ENCODE measurements at places on chromosomes 3 and 15.
A peak's percentile ranks its signal among the peaks of the same experiment; 100 is the strongest.

DNA sequence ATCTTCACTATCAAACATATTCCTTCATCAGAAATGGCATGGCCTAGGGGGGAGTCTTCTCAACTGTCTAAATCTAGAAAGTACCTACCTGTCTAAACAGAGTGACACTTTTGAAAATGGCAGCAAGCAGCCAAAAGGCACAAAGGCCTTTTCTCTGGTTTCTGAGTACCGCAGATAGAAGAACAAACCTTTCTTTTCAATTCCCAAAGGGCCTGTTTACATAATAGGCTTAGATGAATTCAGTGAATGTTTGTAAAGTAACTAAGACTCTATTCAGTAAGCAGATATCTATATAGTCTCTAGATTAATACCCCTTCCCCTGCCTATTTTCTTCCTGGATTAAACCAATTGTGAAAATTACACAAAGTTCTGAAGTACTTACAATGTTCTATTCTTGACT, 7.1 kb downstream of the MYEF2 start:
- no peak for DNase-seq

DNA sequence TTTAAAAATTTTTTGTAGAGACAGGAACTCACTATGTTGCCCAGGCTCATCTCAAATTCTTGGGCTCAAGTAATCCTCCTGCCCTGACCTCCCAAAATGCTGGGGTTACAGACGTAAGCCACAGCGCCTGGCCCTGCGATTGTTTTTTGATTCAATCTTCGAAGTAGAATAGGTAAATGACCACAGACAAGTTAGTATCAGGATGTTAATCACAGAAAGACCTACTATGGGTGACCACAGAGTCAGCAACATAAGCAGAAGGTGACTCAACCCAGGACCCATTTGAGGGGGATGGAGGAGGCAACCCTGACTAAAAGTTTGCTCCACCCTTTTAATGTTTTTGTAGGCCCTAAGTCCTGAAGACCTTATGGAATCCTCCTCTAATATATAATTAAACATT, 10.0 kb upstream of the USP3 start:
- no peak for DNase-seq

DNA sequence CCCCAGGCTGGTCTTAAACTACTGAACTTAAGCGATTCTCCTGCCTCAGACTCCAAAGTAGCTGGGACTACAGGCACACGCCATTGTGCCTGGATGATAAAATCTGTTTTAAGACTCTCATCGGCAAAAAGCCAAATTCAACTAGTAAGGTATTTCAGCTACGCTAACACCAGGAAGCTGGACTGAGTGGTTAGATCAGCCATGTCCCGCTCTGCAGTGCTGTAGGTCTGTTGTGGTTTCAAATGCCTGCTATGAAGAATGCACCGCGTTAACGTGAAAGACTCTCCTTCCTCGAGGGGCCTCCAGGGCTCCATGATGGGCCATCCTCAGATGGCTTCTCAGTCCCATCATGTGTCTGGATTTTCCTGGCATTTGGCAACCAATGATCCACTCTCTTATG, 70.2 kb downstream of the PCOLCE2 start:
- no peak for DNase-seq

GRCh38 chr3:136067211-136067610, 101.7 kb downstream of the PPP2R3A start:
- DNase-seq = no peak

DNA sequence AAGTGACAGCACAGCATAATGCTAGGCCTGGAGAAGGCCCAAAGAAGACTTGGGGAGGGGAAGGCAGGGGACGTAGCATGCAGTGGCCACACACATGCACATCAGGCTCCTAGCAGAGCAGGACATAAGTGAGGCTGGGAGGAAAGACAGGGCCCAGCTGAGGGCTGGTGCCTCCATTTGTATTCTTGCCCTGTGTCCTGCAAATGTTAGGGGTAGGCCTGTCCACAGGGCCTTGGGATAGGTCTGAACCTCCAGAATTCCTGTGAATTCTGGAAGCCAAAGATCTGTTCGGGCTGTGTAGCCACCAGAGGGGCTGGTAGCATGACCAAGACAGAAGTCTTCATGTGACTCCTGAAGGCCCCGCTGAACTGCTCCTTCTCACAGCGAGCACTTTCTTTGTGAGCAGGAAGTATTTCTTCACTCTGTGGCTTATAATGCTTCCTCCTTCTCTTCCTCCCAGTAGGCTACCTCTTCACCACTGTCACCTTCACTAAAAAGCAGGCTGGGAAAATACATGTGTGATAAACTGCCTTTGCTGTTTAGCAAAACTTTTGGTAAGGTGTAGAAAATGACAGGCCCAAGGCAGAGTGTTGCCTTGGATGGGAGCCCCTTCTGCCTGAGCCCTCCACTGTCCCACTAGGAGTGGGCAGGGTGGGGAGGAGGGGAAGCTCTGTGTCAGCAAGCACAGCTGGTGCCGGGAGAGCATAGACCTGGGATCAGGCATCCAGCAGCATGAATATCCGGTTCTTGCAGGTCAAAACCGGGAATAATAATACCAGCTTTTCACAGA, 8.4 kb downstream of the CERS3 start:
- peak; percentile 64 for DNase-seq

DNA sequence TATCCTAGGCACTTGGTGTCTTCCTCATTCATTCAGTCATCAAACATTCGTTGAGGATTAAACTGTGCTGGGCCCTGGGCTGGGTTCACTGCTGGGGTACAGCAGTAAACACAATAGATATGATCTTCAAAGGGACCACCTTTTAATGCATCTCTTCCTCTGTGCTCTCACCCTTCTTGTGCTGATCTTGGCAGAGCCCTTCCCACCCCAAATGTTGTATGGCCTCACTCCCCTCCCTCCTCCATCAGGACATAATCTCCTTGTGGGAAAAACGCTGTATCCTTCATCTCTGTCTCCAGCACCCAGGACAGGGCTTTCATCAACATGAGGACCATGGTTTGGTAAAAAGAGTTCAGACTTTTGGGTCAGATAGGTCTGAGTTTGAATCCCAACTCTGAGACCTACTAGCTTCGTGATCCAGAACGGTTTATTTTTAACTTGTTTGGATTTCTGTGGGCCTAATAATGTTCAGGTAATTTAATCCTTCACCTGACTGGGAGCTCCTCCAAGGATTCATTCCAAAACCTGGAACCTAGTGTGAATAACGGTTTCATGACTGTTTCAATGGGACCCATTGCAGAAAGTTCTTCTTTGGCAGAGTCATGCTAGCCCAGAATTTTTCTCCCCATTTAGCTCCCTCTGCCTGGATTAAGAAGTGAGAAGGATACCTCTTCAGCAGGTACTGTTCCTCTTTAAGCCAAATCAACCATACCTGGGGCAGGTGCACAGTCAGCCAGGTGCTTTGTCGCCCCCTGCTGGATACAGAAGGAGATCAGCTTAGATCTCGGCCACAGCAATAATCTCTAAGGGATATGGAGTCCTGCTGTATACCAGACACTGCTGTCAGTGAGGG, 5.2 kb upstream of the WNT7A start:
- DNase-seq = peak; percentile 20

DNA sequence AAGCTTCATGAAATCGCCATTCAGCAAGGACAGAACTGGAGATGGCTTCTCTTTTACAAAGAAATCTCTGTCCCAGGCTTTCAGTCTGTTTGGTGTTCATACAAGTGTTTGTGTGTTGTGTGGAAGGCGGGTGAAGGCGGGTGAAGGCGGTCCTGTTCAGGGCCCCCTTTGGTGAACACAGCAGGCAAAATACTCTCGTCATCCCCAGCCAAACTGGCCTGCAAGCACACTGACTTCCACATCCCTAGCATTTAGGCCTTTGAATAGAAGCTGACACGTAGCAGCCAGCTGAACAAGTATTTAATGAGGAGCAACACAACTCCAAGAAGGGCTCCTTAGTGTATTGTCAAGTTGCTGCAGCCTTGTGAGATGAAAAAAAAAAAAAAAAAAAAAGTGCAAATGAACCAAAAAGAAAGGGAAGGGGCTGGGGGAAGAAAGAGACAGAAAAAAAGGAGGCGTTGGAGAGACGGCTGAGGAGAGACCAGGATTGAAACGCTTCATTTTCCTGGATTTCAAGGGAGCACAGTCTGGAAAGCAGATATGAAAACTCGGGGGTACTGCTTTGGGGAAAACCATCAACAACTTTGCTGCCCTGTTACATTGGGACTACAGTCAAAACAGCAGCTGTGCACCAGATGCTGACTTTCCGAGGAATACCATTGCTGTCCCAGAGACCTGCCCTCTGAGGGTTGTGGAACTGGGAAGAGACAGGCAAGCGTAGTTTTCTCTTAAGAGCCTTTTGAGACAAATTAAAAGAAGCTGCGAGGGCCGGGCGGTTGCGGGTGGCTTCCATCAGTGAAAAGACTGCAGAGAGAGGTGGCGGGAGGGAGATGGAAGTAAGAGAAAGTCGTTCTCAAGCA, 74.6 kb downstream of the TGFBR2 start:
- no peak for DNase-seq

DNA sequence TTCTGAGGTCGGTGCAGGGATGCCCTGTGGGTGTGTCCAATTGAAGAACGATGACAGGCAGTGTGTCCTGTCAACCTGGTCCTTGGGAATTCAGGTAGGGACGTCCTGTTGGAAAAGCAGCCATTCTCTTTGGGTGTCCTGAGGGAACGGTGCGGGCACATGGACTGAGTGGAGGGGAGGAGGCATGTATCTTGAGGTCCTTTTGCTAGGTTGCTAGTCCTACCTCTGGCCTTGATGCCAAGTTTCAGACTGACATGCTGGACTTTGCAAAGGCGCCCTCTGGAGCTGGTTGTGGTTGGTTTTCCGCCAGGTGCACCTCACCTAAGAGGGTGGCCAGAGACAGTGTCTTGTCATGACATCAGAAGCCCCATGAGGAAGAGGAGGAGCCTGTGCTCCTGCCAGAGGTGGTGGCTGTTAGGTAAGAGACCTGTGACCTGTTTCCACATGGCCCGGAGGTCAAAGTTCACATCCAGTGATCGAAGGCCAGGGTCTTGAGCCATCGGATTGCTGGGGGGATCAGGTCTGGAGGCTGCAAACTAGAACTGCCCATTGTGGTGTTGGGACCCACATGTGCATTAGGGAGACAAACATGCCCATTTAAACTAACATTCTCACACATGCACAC, 106.3 kb downstream of the SNRPN start:
- DNase-seq = no peak

DNA sequence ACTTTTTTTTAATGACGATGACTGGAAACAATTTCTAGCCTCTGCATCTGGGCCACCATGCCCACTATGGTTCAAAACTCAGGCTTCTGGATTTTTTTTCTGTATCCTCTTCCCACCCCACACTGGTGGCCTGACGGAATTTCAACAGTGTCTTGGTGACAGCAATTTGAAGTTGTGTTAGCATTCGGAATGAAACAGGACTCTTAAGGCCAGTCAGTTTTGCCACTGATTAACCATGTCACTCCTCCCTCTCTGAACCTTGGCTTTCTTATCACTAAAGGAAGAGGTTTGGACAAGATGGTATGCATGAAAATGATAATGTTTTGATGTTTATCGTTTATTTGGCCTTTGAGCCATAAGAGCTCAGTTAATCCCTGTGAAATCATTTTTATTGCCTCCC, 41.6 kb upstream of the BDH1 start:
- no peak for DNase-seq

DNA sequence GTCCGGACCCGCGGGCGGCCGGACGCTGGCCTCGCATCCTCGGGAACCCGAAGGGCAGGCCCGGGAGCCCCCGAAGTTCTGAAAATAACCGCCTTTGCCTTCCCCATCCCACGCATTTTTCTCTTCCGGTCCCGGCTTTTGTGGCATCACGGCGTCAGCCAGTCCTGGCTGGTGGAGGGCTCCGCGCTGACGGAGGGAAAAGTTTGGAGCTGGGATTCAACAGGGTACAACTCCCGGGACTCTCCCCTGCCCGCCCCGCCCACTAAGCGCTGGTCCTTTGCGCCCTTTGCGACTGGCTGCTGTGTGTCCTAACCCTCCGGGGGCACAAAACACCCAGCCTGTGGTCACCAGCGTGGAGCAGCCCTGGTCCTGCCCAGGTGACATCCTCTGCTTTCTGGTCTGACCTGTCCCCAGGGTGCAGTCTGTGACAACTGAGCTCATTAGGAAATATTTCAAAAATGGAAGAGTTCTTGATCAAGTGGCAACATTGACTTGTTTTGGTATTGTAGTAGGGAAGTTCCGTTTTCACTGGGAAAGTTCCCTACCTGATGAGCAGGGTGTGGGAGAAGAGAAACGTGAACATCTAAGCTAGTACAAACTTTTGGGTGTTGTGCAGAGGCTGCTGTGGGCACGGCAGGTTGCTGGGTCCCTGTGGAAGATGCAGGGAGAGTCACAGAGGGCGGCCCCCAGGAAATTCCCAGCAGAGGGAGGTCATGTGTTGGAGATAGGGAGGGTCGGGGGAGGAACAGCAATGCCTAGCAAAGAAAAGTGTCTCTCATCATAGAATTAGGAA, 775 bp downstream of the ARNT2 start:
- DNase-seq = no peak

GRCh38 chr15:77720655-77721054, 87.9 kb upstream of the LINGO1 start:
- no peak for DNase-seq

GRCh38 chr3:33211444-33211843, 7.2 kb downstream of the SUSD5 start:
- DNase-seq = no peak

Data from inflammatory macrophage (primary cell).